T-helper 1 cell (primary cell): ENCODE measurements at places on chromosomes 16 and 17.

- DNase-seq: no peak
Observed at GRCh38 chr16:19474617-19475016, 47.3 kb downstream of the GDE1 start.

- no peak for DNase-seq
Observed at GRCh38 chr17:35350493-35350892, 22.9 kb downstream of the SLFN11 start.

DNA sequence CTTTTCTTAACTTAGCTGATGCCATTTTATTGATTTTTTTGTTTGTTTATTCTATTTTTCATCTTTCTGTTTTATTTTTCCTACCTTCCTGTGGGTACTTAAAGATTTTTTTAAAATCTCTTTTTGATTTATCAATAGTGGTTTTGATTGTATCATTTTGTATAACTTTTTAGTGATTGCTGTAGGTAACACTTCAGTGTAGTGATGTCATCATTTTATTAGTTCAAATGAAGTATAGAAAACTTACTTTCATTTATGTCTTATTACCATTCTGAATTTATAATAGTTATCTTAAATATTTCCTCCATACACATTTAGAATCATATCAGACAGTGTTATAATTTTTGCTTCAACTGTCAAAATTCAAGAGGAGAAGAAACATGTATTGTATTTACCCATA is 115.9 kb downstream of the PHKB start:
- no peak for DNase-seq

GRCh38 chr17:5897275-5897911 is 172.8 kb upstream of the WSCD1 start:
- no peak for DNase-seq

GRCh38 chr17:56593086-56593645 is 333 bp upstream of the NOG start:
- no peak for DNase-seq

- DNase-seq: no peak
Observed at GRCh38 chr17:34374457-34374856, 11.4 kb upstream of the CCL1 start.

- DNase-seq: no peak
Observed at GRCh38 chr16:25478476-25478875, 213.3 kb upstream of the HS3ST4 start.

DNA sequence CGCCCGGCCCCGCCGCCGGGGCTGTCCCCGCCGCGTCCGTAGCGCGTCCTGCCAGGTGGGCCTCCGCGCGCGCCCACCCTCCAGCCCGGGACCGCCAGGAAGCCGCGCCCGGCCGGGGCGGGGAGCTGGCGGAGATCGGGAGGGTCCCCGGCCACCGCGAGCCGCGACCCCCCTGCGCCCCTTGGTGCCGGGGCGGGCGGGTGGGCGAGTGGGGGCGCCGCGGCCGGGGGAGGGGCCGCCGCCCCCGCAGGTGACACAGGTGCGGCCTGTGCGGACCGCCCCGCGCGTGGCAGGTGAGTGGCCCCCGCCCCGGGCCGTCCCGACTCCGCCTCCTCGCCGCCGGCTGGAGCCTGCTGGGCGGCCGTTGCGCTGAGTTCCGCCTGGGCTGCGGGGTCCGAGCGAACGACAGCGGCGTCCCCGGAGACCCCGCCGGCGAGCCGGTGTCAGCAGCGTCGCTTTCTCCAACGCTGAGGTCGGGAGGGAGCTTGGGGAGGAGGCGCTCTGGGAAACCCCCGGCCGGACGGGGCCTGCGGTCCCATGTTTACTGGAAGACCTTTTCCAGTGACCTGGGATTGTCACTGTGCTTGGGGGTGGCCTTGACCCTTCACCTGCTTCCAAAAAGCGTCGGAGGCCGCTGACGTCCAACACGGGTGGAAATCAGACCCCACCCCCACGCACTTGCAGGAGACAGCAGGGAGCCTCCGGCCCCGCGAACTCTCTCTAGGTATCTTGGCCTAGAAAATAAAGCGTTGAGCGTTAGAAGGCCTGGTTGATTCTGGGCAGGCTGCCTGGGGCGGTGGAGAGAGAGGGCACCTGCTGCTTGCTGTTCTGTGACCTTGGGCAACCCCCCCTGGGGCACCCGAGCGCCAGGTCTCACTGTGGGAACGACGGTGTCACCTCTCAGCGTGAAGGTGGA is 542 bp downstream of the KLHL36 start:
- peak; percentile 26 for DNase-seq
